ENCODE measurements at places on chromosomes 7 and 10.

GRCh38 chr7:47734287-47734948, 152.5 kb upstream of the TNS3 start:
- no peak for DNase-seq

- DNase-seq, result no peak
Observed at GRCh38 chr10:14801723-14802122, 27.0 kb upstream of the FAM107B start.

DNA sequence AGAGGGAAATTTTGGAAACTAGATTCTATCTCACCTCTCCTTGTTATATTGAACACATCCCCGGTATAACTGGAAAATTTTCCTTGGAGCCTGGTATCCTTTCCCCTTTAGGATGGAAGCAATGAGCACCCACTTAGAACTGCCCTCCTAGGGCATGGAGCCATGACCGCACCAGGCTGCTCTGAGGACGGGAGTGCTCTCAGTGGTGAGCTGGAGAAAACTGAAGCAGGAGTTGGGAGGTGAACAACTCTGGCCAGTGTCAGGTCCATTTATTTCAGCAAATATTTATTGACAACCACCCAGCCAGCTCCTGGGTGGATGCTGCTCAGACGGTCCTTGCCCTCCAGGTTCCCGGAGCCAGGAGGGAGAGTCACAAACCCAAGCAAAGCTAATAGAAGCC, 278.1 kb downstream of the WDR11 start:
- DNase-seq, result no peak

- no peak for DNase-seq
Observed at GRCh38 chr10:61549861-61550260, 96.7 kb upstream of the TMEM26 start.

DNA sequence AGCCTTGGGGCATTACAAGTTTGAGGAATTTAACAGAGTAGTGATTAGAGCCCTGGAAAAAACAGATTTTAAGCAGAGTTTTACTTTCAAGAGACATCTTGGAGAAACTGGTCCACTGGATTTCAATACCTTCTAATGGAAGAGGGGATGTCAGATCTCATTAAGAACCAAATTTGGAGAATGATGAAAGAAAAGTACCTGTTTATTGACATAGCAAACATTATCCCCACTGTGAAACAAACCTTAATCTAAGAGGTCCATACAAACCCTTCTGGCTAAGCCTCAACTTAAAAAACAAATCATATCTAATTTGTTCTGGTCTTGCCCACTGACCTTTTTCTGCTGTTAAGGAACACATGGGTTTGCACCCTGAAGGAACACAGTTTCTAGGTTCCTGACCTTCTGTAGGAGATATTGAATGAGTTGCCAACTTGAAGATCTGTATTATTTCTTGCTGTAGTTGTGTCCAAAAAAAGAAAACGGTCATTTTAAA, 53.5 kb downstream of the LAMB1 start:
- no peak for DNase-seq

- no peak for DNase-seq
Observed at GRCh38 chr7:135262623-135263320, 29.1 kb downstream of the STRA8 start.

DNA sequence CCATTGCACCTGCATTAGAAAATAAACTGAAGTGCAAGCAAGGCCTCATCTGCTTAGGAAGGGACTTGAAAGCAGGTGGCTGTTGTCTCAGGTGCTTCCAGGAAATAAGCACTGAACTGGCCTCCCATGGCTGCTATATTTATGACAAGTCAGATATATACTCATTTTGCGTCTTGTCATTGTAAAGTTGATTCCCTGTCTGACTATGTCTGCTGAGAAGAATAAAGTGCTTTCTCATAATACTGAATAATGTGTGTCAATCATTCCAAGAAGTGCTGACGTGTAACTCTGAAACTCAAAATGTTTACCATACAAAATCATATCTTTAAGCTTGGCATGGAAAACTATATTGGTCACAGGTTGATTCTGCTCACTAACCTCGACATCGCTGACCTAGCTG, 44.9 kb upstream of the SVOPL start:
- no peak for DNase-seq

DNA sequence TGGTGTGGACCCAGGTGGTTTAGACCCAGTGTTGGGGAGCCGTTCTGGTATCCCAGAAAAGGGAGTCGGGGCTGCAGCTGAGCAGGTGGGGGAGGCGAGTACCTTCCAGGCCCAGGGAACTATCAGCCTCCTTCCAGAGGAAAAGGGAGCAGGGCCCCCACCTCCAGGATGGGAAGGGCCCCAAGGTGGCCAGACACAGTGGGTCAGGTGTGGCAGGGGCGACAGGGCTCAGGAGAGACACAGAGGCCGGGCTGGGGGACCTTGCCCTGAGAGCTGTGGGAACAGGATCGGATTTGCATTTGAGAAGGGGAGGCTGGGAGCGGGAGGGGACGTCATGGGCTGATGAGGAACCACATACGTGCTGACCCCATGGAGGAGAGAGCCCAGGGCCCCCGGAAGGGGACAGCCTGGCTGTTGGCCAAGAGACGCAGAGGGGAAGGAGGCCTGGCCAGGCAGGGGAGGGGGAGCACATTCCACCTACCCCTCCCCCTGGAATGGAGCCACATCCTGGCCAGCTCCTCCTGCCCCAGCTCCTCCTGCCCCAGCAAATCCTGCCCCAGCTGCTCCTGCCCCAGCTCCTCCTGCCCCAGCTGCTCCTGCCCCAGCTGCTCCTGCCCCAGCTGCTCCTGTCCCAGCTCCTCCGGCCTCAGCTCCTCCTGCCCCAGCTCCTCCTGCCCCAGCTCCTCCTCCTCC, 9.7 kb upstream of the TTYH3 start:
- DNase-seq, result no peak

DNA sequence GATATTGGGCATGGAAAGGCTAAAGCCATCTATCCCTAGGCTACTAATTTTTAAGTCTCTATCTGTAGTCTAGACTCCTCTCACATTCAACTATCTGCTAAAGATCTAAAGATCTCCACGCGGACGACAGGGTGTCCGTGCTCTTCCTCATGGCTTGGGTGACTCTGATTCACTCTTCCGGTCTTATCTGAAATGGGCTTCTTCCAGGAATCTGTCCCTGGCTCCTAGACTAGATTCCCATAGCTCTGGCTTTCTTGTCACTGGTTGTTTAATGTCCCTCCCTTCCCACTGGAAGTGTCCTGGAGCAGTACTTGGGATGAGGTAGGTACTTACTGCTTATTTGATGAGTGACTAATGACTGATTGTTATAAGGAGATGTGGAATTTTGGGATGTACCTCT, 62.0 kb upstream of the PODXL start:
- DNase-seq, result no peak

GRCh38 chr10:5012595-5012994, 8.9 kb upstream of the AKR1C2 start:
- no peak for DNase-seq

- DNase-seq, result no peak
Observed at GRCh38 chr7:111292026-111292470, 201.1 kb downstream of the LRRN3 start.

DNA sequence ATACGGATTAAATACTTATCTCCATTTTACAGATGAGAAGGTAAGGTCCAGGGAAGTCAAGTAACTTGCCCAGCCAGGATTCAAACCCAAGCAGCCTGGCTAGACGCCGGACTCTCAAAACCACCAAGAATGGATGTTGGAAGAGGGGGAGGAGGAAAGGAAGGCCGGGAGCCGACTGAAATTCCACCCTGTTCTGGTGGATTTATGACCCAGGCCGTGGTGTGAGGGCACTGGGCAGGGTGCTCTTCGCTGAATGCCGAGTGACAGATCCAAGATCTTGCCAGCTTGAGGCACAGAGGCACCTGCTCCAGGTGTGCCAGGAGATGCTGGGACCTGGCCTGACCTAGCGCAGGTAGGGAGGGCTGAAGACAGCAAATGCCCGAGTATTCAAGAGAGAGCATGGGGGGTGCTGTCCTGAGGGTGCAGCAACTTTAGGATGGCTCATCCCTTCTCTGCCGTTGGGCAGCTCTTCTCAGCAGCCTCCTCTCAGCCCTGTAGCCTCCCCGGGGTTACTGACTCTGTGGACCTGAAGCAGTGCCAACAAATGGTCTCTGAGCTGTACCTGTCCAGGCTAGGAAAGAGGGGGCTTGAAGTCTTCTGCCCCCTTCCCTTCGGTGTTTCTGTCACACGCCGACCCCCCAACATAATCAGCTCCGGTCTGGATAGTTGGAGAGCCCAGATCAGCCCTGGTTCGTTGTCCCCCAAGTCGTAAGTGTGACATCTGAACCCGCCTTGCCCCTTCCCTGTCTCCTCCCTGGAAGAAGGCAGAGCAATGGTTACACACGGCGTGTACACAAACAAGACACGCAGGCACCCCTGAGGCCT, 713 bp downstream of the LOXL4 start:
- no peak for DNase-seq

- no peak for DNase-seq
Observed at GRCh38 chr10:130014263-130015074, 50.4 kb upstream of the EBF3 start.

DNA sequence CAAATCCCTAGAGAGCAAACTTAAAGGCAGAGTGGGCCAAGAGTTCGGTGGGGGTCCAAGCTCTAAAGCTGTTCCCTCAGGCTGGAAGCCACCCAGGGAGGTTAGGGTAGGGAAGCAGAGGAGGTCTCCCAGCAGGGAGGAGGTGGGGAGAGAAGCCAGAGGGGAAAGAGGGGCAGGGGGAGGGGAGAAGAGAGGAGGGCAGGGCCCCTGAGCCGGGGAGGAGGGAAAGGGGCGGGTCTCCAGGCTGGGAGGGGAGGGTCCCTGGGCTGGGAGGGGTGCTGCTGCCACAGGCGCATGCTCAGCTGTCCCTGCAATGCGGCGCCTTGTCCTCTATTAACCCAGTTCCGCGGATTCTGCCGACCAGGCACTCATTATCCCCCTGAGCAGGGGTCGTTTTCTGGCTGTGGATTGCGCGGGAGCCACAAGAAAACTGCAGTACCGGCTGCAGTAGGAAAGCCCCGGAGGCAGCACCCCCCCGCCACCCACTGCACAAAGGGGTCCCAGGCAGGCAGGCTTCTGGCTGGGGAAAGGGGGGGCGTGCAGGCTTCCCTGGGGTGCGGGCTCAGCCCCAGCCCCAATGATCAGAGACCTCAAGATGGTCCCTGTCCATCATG, 49.3 kb downstream of the CAMK2B start:
- DNase-seq, result no peak

- no peak for DNase-seq
Observed at GRCh38 chr7:37901236-37901827, 15.3 kb downstream of the SFRP4 start.

DNA sequence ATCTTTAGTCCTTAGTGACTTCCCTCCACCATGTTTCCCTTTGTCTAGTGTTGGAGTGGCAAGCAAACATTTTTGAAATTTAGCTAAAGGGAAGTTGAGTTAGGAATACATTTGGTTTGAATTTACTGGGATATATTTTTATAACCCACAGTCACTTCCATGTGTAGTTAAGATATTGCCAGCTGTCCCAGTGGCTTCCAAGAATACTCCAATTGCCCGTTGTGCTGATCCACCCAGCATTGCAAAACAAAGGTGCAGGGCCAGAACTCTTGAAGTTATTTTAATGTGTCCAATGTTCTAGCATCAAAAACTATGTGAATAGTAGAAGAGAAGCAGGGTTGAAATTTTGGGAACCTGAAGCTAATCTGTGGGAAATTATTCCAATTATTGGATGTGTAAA, 2.5 kb upstream of the P4HA1 start:
- DNase-seq, result no peak

DNA sequence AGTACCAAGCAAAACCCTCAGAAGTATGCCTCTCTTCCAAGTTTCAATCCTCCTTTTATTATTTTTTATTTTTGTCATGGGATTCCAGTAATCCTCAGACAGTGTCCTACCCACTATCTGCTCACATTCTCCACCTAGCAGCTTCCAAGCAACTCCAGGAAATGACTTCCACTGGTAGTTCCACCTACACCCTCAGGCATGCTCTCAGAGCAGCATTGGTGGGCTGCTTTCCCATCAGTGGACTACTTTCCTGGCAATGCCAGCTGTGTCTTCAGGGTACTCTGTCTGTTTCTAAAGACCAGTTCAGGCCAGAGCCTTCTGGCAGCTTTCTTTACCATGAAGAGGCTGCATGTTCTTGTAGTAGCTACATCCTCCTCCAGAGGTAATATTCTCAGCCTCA, 244.0 kb downstream of the HGF start:
- no peak for DNase-seq

GRCh38 chr10:83991986-83992753, 147.1 kb upstream of the GHITM start:
- no peak for DNase-seq

- DNase-seq, result no peak
Observed at GRCh38 chr7:26311798-26312197, 20.1 kb downstream of the SNX10 start.

DNA sequence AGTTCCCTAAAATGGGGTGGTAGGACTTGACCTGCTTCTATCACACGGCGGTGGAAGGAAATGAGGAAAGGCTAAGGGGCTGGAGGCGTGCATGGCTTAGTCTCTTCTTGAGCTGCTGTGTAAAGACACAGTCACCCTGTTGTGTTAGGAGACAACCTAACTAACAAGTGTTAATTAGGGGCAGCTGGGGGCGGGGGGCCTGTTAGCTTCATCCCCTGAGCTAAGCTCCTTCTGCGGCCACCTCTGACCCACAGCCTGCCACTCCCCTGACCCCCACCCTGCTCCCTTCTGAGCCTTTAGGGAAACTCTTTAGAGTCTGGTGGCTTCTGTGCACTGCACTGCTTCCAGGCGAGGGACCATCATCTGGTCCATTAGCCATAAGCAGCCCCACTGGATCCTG, 28.0 kb downstream of the COL17A1 start:
- DNase-seq, result no peak

GRCh38 chr7:37675749-37676148, 7.8 kb upstream of the GPR141 start:
- no peak for DNase-seq

DNA sequence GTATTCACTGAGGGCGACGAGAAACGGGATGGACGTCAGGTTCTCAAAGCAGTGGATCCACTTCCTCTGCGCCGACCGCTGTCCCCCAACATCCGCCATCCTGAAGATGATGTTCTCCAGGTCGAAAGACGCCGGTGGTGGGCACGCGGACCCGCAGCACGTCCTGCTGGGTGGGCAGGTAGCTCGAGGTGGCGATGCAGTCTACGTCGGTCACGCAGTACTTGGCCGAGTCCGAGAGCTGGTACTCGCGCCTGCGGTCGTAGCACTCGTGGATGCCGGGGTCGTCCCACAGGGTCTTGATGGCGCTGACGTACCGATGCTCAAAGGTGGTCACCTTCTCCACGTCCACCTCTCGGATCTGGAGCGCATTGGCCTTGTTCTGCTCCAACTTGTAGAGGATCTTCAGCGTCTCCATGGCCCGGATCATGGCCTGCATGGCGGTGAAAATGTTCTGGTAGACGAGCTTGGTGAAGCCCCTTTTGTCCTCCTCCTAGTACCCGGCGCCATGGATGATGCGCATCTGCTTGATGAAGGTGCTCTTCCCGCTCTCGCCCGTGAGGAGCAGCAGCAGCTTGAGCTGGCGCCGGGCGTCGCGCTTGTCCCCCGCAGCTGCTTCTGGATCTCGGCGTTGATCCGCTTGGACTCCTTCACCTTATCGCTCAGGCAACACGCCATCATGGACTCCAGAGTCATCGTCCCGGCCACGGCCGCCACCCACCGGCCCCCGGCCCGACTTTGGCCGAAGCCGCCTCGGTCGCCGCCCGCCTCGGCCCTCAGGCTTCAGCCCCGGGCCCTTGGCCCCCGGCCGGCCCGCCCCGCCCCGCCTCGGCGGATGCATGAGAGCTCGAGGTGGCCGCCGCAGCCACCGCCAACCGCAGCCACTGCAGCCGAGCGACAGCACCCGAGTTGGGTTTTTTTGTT, 122.9 kb upstream of the KCTD7 start:
- no peak for DNase-seq
